BE2C (cell line): ENCODE measurements at places on chromosomes 16 and 17.
A peak's percentile ranks its signal among the peaks of the same experiment; 100 is the strongest.

GRCh38 chr17:27247071-27247957 lies 46.6 kb upstream of the WSB1 start:
- no peak for DNase-seq

DNA sequence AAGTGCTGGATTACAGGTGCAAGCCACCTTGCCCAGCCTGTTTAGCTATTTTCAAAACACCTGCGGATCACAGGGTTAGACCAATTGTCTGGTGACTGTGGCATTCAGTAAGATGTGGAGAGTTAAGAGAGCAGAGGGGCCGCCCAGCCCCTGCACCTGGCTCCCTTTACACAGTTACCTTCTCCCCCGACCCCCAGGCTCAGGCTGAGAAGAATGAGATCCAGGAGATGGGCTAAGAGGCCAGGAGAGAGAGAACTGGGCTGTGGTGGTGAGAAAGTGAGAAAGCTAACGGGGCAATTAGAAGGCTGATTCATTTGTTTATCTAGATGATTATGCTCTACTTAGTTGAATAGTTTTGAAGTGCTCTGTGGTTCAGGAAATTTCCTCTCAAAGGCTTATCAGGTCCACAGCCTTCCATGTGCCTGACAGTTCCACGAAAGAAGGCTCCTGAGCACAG lies 67.8 kb upstream of the AXIN2 start:
- no peak for DNase-seq

DNA sequence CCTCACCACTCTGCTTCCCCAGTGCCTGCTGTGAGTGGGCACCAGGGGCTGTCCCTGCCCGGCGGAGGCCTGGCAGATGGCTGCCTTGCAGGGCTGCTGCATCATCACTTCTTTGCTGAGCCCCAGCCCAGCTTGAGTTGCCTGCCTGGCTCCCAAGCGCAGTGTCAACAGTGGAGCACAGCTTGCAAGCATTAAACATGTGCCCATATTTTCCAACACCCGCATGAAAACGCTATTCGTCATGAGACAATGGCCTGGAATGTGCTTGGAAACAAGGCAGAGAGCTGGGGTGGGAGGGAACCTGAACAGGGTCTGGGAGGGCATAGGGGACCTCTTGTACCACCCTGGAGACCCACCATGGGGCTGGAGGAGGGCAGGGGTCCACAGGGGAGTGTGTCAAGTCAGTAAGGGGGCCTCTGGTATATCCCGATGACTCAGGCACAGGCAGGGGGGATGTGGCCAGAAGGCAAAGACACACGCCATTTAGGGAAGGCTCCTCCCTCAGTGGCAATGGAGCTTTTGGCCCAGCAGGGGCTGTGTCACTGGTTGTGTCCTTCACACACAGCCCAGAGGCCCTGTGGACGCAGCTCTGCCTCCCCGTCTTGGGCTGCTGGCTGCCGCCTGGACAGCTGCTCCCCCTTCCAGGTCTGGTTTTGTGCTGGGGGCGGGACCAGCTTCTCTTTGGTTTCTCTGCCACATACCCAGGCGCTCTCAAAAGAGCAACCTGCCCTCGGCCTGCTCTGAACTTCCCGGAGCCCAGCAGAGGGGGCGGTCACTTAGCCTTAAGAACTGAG lies 17.4 kb upstream of the MTSS2 start:
- DNase-seq: peak; percentile 85

- peak; percentile 55 for DNase-seq
These were observed 112.0 kb upstream of the SMURF2 start for GRCh38 chr17:64773836-64774761.

DNA sequence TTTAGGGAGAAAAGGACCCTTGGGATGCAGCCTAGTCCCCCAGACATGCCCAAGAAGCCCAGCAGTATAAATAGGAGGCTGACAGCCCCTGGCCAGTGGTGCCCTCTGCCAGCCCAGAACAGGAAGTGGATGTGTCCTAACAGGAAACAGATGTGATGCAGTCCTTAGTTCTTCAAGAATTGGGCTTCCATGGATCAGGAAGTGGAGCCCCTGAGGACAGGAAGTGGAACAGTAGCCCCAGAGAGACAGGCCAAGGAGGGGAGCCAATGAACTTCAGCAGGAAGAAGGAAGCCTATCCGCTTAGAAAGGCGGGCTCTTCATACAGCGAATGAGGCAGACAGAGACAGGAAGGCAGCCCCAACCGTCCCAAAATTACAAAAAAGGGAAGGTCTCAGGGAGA lies 7.2 kb downstream of the CTF1 start:
- DNase-seq: no peak

- DNase-seq: peak; percentile 22
These were observed 38.0 kb upstream of the DHX40 start for GRCh38 chr17:59527325-59527917.

- DNase-seq: no peak
These were observed 914 bp downstream of the C17orf50 start for GRCh38 chr17:35761601-35762000.

GRCh38 chr16:6125483-6126259 lies 1028.1 kb upstream of the EEF2KMT start:
- DNase-seq: no peak

GRCh38 chr16:23902034-23902747 lies 66.4 kb downstream of the PRKCB start:
- no peak for DNase-seq
